OCI-M1 (cell line): ENCODE measurements at places on chromosomes 4 and X.

- peak; percentile 90 for DNase-seq
These were observed at the start of gene PGM2 for GRCh38 chr4:37826295-37827029. Gene PGM2, plus strand, starts transcription at chr4:37826686. Its CDS starts 47 bp downstream, at chr4:37826733.

GRCh38 chr4:53183754-53184153 is 182.1 kb downstream of the SCFD2 start:
- no peak for DNase-seq

DNA sequence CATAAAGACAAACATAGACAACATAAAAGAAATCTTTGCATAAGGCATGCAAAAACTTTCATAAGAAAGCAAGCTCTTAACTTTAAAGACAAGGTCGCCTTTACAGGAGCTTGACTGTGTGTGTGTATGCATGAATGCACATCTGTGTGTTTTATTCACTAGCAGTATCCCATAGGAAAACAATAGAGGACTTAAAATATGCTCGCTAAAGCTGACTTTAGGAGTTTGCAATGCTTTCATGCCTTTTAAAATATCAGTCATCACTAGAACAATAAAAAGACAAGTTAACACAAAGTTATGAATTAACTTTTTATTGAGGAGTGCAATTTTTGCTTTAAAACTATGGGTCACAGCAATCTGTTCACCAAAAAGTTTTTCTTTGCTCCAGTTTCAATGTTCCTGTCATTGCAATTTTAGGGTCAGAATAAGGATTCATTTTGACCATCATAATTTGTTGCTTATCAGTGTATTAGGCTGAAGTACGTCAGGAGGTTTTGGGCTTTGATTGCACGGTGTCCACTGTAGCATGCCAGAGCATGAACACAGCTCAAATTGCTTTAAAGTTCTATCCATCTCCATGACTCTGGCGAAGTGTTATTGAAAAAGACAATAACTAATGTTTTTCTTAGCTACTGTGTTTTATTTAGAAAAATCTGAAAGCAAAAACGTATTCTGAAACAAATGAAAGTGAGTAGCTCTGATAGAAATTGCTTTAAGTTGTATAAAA is 36.9 kb downstream of the ANXA10 start:
- no peak for DNase-seq

- peak; percentile 64 for DNase-seq
These were observed 15.4 kb downstream of the UTP3 start for GRCh38 chr4:70703619-70704214.

GRCh38 chrX:1610166-1610565 is 4.7 kb upstream of the ASMT start:
- no peak for DNase-seq

DNA sequence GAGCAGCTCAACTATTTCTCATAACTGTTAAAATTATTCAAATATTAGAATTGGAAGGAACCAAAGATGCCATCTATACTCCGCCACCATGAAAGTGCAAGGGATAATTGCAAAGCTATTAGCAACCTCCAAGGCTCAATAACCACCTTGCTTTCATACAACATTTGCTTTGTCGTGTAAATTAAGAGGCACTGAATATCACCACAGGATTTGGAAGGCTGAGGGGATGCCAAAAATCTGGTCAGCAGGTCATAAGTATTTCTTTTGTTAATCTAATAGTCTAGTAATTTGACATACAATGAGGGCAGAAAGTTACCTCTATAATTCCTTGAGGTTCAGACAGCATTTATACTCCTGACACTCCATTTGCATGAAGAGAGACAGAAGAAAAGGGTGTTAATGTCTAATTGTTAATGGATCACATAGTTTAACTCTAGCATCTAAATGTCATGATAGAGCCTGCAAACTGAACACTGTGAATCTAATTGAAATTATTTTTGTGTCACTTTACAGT is 200.9 kb upstream of the DIAPH2 start:
- no peak for DNase-seq

DNA sequence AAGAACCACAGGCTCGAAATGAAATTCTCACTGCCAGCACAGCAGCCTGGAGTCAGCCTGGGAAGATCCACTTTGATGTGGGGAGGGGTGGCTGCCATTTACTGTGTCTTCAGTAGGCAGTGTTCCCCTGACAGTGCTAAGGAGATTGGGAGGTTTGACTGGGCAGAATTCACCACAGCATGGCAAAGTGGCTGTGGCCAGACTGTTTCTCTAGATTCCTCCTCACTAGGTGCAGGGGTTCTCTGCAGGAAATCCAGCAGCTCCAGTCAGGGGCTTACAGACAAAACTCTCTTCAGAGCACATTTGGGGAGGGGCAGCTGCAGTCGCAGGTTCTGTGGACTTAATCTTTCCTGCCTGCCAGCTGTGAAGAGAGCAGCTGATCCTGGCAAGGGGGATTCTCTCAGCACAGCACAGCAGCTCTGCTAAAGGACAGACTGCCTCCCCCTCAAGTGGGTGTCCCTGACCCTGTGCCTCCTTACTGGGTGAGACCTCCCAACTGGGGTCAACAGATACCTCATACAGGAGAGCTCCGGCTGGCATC is 1174.0 kb downstream of the RAPGEF2 start:
- no peak for DNase-seq

GRCh38 chr4:121321466-121321865 is 59.4 kb downstream of the QRFPR start:
- DNase-seq, result no peak

DNA sequence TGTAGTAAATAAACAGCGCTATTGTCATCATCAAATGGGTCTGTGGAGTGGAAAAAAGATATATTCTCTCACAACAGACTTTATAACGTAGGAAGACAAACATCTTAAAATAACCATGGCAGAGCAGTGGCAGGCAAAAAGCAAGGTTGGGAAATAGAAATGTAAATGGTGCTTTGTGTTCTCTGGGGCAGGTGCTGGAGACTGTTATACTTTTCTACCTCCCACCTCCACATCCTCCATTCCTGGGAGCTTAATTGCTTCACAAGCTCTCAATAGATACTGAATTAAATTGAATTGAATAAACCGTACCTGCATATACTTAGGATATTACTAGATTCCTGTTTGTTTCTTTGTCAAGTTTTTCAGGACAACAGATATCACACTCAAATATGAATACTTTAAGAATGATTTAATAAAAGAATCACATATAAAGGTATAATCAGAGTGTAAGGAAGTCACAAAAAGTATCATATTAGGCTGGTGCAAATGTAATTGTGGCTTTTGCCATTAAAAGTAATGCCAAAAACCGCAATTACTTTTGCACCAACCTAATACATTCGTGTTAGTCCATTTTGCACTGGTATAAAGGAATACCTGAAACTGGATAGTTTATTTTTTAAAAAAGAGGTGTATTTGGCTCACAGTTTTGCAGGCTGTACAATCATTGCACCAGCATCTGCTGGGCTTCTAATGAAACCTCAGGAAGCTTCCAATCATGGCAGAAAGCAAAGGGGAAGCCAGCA is 367.3 kb downstream of the GRIA2 start:
- no peak for DNase-seq

- no peak for DNase-seq
These were observed 1.6 kb upstream of the WNK3 start for GRCh38 chrX:54359408-54359807.

DNA sequence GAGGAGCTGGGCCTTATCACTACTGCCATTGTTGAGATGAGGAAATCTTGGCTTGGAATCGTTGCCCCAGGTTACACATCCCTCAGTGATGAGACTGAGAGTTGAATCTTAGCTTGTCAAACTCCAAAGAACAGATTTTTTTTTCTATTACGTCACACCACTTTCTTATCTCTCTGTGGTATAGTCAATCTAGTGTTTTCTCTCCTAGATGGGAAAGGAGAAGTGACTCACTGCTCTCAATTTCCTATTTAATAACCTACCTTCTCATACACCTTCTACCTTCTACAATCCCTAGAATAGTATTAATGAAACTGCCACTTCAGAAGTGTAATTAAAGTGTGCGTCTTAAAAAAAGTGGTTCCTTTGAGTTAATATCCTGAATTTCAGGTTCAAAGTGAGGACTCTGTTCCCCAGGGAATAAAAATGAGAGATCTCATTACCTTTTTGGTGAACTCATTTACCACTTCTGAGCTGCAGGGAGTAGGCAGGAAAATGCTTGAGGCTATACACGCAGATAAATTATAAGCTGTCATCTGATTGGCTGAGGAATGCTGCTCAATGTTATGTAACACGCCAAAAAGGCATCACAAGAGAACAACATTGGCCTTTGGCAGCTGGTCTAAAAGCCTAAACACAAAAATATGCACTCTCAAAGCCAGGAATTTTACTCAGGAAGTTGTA is 59.3 kb downstream of the MAD2L1 start:
- peak; percentile 49 for DNase-seq

DNA sequence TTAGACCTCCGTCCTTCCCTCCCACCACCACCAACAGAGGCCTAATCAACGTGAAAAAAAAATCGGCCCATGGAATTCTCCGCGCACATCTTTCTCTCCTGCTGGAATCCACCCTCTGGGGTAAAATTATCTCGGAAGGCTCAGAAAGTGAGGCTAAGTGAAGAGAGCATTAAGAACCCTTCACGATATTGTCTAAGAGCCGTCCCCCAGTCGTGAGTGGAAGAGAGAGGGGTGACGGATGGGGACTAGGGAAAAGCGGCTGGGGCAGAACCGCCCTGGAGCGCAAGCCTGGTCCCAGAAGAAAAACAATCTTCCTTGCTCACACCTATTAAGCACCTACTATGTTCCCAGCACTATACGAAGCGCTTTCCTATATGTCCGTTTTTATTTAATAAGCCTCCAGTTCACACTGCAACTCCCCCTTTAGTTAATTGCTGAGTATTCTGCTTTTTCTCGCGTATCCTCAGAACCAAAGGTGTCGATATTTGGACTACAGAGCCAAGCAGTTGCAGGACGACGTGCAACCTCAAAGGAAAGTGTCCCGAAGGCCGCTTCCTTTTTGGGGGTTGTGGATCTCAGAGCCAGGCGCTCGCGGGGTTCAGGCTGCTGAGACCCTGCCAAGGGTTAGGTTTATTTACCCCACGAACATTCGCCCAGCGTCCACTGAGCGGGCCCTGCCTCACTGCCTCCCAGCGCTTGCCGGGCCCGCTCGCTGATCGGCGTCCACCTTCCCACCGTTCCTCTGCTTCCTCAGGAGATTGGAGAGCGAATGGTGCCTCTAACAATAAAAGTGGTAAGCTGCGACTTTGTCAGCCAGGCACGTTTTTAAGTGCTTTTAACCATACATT is 889 bp downstream of the MGARP start:
- no peak for DNase-seq

- DNase-seq, result no peak
These were observed 61.8 kb downstream of the CAMK2D start for GRCh38 chr4:113699772-113700171.
